ENCODE measurements at places on chromosomes 7 and 10.

GRCh38 chr7:4745971-4746919 lies 29.2 kb upstream of the AP5Z1 start:
- no peak for DNase-seq

- no peak for DNase-seq
These were observed 98.6 kb downstream of the ARID5B start for GRCh38 chr10:62000037-62000603.

DNA sequence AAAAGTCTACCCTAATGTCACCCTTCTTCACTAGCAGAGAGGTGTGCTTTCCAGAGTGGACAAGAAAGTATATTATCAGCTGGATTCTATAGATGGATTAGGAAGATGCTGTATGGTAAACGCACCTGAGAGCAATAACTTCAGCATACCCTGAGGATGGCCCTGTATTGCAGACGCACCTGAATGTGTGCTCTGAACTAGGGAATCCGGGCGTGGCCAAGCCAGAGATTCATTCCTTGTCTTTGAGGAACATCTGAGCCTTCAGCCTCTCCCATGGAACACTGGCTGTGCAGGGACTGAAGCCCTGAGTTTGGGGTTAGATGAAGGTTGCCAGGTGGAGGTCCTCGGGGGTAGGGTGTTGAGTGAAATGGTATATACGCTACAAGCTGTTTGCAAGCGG lies 66.2 kb upstream of the NFE2L3 start:
- no peak for DNase-seq

DNA sequence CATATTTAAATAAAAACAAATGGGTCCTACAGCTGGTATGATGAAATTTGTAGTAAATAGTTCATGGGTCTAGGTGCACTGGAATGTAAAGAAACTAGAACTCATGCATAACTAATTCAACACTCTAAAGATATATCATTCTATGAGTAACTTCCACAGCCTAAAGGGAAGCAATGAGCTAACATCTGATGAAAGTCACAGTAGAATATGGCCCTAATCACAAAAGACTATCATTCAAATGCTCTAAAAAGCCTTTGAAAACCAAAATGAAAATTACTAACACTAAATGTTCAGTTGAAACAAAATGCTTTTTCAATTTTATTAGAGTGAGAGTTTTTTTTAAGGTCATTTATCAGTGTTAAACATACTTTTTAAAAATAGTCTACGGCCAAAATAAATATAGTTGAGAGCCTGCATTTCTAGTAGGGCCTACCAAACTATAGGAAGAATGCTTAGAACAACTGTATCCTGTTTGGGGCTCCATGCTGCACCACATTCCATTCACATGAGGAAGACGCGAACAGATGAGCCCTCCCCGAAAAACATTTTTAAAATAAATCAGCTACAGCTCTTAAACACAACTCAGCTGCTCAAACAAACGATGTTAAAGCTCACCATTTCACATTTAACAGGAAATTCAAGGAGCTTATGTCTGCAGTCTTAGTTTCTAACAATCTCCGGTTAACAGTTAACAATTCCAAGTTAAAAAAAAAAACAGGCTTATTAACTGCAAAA lies 134.5 kb downstream of the NRBF2 start:
- DNase-seq: no peak

- DNase-seq: no peak
These were observed 2.5 kb upstream of the UPK3B start for GRCh38 chr7:76507723-76508406.

GRCh38 chr7:31052487-31052840 lies 356 bp downstream of the ADCYAP1R1 start:
- no peak for DNase-seq

All from stimulated activated CD4-positive, alpha-beta T cell treated with anti-CD3 and anti-CD28 coated beads, Interleukin-4, amount 100 ng/mL, for 48 hours (primary cell).